ENCODE measurements at places on chromosomes 16 and 17.

DNA sequence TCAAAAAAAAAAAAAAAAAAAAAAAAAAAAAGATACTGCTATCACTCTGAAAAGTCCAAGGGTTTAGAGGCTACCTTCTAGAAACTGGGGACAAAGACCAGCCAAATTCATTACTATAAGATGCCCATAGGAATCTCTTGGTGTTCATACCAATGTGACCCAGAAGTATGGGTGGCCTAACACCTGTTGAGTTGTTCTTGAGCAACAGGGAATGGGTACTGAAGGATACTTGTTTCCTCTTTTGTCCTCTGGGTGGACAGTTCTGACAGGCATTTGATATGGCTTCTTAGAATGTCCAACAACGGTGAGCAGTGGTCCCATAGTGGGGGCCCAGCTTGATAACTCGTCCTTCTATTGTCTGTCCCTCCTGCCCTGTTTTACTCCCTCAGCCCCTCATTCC, 141.4 kb upstream of the PLEKHM1 start:
- no peak for DNase-seq

GRCh38 chr17:29238133-29238850, 8.4 kb upstream of the CRYBA1 start:
- DNase-seq: no peak

GRCh38 chr16:81261049-81261648, 22.7 kb downstream of the BCO1 start:
- DNase-seq: no peak

- no peak for DNase-seq
These were observed 13.7 kb upstream of the CSNK1D start for GRCh38 chr17:82287013-82287867.

- DNase-seq: no peak
These were observed 14.2 kb downstream of the MYO18A start for GRCh38 chr17:29165800-29166506.

GRCh38 chr17:79183293-79184158, 108.9 kb downstream of the ENGASE start:
- no peak for DNase-seq

DNA sequence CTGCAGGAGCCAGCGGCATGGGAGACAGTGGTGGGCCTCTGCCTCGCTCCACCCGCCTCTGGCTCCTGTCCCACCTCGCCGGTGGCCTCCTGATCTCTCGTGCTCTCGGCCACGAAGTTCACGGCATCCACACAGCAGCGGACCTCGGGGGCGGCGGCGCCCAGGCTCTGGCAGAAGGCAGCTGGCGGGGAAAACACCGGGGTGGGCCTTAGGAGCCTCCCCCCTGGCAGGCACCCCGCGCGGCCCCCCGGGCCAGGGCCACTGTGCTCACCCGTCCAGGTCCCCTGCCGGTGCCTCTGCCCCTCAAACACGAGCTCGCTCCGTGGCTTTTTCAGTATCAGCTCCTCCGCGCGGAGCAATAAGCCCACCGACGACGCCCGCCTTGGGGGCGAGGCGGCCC, 409 bp upstream of the C17orf107 start:
- DNase-seq: no peak

- DNase-seq: no peak
These were observed 1.2 kb downstream of the PPP1R1B start for GRCh38 chr17:39627712-39628516.

GRCh38 chr17:43018932-43019331, 3.3 kb downstream of the VAT1 start:
- no peak for DNase-seq

GRCh38 chr17:58587713-58588117, 73.3 kb upstream of the MTMR4 start:
- DNase-seq: peak; percentile 25

DNA sequence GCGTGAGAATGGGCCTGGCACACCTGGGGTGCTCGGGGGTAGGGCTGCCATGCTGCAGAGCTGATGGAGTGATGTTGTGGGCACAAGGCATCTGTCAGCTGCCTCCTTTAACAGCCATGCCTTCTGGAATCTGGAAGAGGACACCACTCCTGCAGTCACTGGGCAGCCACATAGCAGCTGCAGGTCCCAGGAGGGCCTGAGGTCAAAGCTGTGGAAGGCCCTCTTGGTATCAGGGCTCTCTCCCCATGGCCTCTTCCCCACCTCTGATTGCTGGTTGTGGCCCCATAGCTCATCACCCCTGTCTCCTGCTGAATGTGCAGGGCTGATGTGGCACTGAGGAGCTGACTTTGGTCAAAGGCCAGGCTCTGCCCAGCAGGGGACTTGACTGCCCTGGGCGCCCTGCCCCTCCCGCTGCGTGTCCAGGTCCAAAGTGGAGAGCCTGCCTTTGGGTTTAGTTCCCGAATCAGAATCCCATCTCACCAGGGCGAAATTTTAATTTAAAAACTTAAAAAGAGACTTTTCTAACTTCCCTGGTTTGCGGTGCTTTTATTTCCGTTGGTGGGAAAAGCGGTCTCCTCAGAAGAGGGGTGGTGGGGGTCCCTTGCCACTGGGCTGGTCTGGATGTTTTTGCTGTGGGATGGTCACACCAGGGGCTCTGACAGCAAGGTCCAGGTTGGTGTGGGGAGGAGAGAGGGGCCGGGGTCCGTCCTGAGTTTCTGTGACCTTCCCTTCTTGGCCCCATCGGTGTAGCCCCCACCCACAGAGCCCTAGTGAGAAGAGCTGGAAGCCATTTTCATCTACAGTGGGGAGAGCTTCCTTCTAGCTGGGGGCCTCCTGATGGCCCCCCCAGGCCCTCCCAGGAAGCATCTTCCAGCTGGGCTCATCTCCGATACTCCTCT, 5.9 kb downstream of the UBALD2 start:
- no peak for DNase-seq

DNA sequence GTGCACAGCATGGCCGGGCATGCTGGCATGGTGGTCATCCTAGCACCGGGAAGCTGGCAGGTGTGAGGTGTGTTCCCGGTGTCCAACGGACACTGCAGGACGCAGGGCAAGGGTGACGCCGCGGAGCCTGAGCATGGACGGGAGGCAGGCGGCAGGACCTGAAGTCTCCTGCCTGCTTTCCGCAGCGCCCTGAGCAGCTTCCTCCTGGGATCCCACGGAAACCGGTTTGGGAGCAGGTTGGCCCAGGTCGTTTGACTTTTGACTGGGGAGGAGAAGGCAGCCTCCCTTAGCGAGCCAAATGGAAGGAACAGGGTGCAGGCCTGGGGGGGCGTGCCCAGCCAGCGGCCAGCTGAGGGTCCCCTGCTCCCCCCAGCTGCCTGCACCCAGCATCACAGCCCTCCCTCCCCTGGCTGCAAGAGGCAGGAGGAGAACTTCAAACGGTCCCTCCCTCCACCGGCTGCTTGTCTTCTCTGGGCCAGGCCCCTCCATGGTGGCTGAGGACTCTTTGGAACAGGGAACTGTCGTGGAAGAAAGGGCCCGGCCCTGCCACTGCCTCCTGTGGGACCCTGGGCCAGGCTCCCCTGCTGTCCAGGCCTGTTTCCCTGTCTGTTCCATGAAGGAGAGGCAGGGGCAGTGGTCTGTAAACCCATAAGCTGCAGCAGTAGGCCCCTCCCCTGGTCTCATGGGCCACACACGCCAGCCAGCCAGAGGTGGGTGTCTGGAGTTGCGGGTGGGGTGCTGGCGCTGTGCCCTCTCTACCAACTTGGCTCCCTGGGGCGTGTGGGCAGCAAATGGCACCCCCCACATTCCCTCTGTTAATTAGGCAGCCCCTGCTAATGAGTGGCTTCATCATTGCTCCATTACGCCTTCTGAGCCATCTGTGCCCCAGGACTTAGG, 7.8 kb upstream of the ADGRG1 start:
- DNase-seq: no peak

DNA sequence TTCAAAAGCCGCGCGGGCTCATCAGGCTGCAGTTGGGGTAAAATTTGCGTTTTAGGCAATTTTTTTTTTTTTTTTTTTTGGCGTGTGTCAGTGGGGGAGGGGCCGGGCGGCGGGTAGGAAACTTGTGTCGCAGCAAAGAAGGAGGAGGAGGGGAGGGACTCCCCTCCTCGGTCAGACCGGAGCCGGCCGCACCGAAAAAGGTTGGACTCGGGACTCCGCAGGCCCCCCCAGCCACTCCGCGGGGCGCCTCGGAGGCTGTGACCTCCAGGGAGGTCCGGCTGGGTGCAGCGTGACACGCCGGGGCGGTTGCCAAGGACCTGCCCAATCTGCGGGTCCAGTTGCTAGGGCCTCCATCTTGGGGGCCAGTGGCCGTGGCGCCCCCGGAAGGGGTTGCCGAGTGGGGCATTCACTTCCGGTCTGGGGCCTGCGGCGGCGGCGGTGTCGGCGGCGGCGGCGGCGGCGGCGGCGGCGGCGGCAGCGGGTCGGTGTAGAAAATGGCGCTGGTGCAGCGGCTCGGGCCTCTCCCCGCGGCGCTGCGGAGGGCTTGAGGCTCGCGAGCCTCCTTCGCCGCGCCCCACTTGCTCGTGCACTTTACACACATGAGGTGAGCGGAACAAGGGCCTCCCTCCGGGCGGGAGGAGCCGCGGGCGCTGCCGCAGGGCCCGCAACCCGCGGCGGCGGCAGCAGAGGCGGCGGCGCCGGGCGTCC, at the start of gene TNRC6A:
Gene TNRC6A (plus strand): TSS at position 409 of the 708 bp plus-strand sequence. CDS start 191 bp downstream, at position 600.
- DNase-seq: peak; percentile 84

GRCh38 chr17:36640836-36641235, 39.5 kb downstream of the MRM1 start:
- DNase-seq: no peak

DNA sequence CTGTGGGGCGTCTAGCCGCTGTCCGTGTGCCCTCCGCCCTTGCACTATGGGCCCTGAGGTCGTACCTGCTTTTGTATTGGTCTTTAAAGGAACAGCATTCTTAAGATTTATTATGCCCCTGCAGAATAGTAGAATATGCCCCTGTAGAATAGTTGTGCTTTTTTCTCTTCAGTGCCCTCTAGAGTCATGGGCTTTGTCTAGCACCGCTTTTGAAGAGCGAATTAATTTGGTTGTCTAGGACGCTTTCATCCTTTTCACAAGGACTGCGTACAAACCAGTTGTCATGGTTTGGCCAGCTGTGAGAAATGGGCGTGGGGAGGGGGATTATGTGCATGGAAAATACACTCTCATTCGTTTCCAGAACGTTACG, 621 bp downstream of the CEP95 start:
- DNase-seq: no peak

GRCh38 chr17:2701161-2701995, 10.2 kb downstream of the CLUH start:
- no peak for DNase-seq

DNA sequence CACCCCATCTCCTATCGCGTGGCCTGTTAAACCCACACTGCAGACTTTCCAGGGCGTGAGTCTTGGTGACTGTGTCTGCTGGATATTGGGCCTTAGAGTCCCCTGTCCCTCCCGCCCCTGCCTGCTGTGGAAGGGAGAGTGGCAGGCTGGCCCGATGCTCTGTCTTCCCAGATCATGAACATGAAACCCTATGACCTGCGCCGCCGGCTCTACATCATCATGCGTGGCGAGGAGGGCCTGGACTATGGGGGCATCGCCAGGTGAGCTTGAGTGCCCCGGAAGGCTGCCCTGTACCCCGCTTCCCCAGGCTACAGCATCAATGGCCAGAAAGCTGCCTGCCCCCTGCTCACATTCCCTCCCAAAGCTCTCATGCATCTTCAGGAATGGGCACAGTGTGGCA, 19.5 kb upstream of the CLEC18A start:
- no peak for DNase-seq

DNA sequence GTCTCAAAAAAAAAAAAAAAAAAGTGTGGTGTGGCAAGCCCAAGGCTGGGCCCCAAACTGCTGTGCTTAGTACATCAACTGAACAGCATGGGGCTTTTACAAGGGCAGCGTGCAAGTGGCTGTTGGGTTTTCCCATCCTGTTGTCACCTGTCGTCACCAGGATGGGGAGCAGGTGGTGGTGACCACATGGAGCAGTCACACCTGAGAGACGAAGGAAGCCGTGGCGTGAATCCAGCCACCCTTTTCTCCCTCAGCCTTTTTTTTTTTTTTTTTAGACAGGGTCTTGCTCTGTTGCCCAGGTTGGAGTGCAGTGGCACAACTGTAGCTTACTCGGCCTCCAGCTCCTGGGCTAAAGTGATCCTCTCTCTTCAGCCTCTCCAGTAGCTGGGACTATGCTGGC, 4.1 kb upstream of the MRPL58 start:
- DNase-seq: no peak

DNA sequence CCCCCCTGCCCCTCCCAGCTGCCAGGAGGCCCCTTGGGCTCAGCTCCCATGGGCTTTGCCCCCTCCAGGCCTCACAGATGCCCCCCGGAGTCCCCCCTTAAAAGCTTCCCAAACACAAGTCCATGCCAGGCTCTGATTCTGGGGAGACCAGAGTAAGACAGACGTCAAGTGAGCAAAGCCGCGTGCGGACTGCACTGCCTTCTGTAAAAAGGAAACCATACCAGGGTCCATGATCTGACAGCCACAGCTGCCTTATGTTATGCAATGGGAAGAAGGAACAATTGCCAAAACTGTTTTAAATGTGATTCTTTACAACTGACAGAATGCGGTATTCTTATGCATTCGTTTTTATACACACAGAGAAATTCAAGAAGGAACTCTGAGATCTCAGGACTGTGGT, 17.9 kb upstream of the HEXD start:
- no peak for DNase-seq

GRCh38 chr17:61806081-61806828, 57.1 kb downstream of the BRIP1 start:
- DNase-seq: no peak

GRCh38 chr17:47983492-47984223, 12.7 kb downstream of the CDK5RAP3 start:
- no peak for DNase-seq

DNA sequence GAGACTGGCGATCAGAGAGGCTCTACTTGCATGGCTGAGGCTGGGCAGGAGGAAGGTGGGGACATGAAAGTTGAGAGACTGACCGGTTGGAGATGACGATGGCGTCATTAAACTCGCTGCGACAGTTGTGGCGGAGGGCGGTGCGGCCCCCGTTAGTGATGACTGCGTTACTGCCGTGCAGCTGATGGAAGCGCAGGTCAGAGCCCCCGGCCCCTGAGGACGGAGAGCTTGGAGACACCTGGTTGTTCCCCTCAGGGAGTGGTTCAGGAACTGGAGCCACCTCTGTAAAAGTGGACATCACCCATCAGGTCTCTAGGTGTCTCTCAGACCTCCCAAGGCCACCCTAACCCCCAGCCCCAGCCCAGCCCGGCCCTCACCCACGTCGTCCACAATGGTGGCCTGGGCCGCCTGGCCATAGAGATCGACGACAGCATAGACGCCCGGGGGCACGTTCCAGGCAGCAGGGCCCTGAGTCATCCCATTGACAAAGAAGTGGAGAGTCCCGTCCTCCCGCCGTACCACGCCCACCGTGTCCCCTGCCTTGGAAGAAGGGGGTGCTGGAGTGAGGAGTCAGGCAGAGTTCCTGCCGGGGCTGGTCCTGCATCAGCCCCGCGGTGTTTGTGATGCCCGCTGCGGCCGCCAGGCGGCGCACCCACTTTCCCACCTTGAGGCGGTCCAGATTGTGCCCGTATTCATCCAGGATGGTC, 5.3 kb downstream of the NEURL4 start:
- no peak for DNase-seq

DNA sequence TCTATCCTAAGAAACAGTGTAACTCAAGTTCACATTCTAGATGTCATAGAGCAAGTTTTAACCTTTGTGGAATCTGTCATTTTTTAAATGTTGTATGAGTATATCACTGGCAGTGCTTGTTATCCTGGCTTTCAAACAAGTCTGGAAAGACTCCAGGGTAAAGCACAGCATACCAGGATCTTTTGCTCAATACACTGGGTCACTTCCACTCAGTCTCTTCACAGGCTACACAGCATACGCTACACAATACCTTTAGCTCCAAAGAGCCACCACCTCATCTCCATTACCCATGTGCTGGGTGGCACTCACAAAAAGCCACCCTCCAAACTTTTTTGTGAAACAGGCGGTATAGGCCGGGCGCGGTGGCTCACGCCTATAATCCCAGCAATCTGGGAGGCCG, 69.5 kb downstream of the PARN start:
- DNase-seq: no peak

Measured in stimulated activated CD4-positive, alpha-beta T cell treated with anti-CD3 and anti-CD28 coated beads, TNF-alpha, amount 100 ng/mL, for 24 hours (primary cell).